ENCODE measurements at places on chromosomes 4 and X.

GRCh38 chrX:149498767-149499166 lies 6.3 kb downstream of the IDS start:
- no peak for DNase-seq

DNA sequence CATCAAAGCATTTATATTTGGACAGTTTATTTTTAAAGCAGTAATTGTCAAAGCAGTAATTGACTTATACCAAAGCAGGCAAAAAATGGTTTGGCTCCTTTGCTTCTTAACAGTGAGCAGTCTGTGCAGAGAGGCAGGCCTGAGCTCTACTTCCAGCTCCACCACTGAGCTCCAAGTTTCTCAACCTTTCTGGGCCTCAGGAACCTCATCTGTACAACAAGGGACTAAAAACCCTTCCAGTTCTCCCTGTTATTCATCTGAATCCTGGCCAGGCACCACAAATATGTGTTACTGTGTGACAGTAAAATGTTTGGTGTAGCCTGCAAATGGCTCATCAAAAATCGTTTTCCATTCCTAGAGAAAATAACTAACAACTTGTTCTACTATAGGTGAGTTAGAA lies 88.7 kb upstream of the TTC29 start:
- DNase-seq = no peak

GRCh38 chr4:169909897-169910296 lies 116.3 kb downstream of the MFAP3L start:
- DNase-seq = no peak

DNA sequence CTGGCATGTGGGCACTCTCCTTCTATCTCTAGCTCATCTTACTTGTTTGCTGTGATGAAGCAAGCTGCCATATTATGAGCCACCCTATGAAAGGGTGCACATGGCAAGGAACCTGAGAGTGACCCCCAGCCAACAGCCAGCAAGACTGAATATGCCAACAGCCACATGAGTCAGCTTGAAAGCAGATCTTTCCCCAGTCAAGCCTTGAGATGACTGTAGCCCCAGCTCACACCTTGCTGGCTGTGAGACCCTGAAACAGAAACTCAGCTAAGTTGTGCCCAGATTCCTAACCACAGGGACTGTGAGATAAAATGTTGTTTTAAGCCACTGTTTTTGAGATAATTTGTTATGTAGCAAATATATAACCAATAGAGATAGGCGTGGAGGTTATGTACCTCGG lies 36.2 kb downstream of the KDM5C start:
- DNase-seq = no peak

- DNase-seq = peak; percentile 23
Measured at GRCh38 chrX:47831788-47832187, 4.9 kb upstream of the ZNF81 start.

- DNase-seq = no peak
Measured at GRCh38 chrX:107562482-107562881, 65.8 kb upstream of the PRPS1 start.

DNA sequence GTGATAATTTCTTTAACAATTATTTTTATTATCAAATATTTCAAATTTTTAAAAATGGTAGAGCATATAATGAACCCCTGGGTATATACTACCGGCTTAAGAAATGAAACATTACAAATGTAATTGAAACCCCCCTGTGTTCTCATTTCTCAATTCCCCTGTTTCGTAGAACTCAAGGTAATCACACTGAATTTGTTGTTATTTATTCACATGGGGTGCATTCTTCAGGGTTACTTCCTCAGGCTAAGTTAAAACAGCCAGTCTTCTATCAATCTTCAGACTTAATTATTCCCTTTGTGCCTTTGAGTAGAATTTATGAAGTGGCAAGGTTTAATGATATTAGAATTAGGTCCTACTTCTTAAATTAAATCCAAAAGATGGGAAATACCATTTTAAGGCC lies 128.2 kb downstream of the ANAPC10 start:
- DNase-seq = no peak

- DNase-seq = no peak
Measured at GRCh38 chr4:18394656-18395055, 373.1 kb upstream of the LCORL start.

- no peak for DNase-seq
Measured at GRCh38 chr4:121777625-121778024, 12.7 kb upstream of the SMIM43 start.

DNA sequence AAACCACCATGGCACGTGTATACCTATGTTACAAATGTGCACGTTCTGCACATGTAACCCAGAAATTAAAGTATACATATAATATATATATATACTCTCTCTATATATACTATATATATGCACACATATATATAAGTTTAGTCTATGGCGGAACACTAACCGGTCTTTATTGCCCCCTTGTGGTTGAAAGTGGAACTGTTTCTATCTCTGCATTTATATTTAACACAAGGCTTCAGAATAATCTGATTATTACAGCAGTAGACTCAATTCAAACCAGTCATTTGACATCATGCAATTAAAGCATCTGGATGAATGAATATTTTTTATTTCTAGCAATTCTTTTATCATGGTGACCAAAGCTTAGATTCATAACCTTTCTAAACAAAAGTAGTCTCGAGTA lies 14.6 kb downstream of the RAB9B start:
- DNase-seq = peak; percentile 4

DNA sequence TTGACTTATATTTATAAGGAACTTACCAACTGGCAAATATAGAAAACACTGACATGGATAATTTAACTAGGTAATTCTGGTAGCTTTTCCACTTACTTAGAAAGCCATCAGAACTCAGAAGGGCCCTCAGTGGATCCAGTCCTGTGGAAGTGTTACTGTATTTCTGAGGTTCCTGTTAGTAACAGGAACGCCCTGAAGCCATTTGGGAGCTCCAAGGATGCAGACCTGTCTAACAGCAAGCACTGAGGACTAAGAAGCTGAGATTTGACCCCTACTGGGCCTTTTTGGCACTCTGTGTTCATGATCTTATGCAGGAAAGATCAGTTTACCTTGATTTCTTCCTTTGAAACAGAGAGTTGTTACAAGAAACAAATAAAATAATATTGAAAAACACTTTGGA lies 46.0 kb upstream of the TLL1 start:
- DNase-seq = no peak
